Mucosa of descending colon (tissue), 3 donors: ENCODE measurements at places on chromosomes 16 and 17. TPM values are rescaled to one million over a fixed set of nuclear protein-coding genes. Genes with fewer than 3 reads are reported as not detected.
A peak's percentile ranks its signal among the peaks of the same experiment; 100 is the strongest.

- DNase-seq: no peak
Observed at GRCh38 chr17:48878920-48879898, 13.4 kb upstream of the ATP5MC1 start.

- no peak for DNase-seq
Observed at GRCh38 chr16:27618606-27619327, 68.8 kb downstream of the KATNIP start.

- DNase-seq: no peak
Observed at GRCh38 chr16:47254756-47255155, 111.0 kb upstream of the NETO2 start.

DNA sequence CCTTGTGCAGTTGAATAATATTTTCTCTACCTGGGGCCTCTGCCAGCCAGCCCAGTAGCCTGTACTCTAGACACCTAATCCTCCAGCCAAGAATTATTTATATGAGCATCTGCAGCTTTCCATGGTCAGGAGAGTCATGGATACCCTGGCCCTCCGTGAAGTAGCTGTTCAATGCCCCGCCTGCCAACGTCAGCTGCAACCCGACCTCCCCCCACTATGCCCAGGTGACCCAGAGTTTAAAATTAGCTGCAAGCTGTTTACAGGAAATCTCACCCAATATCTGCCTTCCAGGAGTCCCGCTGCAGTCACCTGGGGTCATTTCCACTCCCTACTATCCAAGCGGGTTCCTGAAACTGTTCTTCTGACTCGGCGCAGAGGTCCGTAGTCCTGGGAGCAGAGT lies 12.3 kb downstream of the SDR42E2 start:
- DNase-seq: no peak

GRCh38 chr16:79965718-79966117 lies 365.2 kb upstream of the MAF start:
- DNase-seq: no peak

DNA sequence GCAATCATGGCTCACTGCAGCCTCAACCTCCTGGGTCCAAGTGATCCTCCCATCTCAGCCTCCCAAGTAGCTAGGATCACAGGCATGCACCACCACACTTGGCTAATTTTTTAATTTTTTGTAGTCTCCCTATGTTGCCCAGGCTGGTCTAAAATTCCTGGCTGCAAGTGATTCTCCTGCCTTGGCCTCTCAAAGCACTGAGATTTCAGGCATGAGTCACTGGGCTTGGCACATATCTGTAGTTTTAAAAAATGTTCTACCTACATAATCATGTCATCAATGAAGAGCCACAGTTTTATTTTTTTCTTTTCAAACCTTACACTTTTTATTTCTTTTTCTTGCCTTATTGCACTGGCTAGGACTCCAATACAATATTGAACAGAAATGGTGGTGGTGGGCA lies 33.1 kb upstream of the COL1A1 start:
- no peak for DNase-seq

DNA sequence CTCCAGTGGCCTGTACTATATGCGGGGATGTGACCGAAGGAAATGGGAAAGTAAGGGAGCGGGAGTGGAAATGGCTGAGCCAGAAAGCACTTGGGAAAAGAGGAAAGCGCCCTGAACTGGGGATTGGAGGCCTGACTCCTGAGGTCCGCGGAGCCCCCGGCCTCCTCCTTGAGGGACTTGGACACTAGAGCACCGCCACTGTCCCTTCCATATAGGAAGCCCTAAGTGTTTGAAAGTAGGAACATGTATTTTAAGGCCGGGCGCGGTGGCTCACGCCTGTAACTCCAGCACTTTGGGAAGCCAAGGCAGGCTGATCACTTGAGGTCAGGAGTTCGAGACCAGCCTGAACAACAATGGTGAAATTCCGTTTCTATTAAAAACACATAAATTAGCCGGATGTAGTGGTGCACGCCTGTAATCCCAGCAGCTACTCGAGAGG lies 530 bp upstream of the ZDHHC7 start:
- DNase-seq: no peak

DNA sequence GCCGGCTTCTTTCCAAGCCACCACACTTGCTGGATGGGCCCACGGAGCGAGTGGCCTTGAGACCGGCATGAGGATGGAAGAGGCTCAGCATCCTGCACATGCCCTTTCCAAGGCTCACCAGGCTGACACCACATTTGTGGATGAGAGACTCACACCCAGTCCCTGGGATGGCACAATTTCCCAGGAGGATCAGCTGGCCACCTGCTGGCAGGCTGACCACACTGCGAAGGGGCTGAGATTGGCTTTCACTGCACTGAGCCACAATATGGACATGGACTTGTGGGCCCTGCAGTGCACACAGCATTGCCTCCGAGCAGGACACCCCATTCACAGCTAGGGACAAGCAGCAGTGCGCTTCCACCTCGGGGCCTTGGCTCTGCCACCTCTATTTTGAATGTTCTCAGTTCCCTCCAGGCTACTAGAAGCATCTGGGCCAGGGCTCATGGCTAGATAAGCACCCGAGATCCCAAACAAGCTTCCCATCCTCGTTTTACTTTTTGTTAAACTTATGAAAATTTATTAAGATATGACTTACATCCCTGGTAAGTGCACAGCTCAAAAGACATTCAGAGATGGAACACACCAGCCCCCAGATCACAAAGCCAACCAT lies 25.3 kb upstream of the KSR1 start:
- DNase-seq: no peak

GRCh38 chr16:27152121-27152520 lies 51.2 kb upstream of the KDM8 start:
- DNase-seq: no peak

GRCh38 chr17:752002-752619 lies at the start of gene GEMIN4:
Gene GEMIN4 (minus strand): TSS chr17:752264. CDS start chr17:752142, 122 bp downstream.
- peak; percentile 99 for DNase-seq

DNA sequence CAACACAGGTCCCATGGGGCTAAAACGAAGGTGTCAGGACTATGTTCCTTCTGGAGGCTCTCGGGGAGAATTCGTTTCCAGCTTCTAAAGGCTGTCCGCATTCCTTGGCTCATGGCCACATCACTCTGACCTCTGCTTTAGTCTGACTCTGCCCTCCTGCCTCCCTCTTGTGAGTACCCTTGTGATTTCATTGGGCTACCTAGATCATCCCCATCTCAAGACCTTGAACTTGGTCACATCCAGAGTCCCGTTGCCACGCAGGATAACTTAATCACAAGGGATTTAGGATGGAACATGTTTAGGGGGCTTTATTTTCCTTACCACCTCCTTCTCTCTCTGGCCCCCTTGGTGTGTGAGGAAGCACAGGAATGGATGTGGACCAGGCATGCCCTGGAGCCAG lies 160.9 kb upstream of the PLCG2 start:
- no peak for DNase-seq

GRCh38 chr17:70119983-70120382 lies 45.0 kb downstream of the KCNJ16 start:
- DNase-seq: no peak

DNA sequence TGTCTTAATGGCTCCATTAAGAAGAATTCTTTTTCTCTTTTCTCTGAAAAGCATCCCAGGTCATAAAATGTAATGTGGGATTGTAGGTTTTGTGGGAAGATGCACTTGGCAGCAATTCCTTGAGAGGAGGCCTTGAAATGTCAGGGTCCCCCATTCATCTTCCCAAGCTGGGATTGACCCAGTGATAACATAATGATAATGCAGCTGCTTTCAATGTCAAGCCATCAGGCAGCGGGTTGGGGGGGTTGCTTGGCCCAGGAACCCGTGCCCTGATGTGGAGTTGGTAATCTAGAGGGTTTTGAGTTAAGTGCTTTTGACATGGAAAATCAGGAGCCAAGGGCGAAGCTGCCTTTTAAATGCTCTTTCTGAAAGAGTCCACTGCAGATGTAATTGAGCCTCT lies 484.0 kb downstream of the WWOX start:
- no peak for DNase-seq

DNA sequence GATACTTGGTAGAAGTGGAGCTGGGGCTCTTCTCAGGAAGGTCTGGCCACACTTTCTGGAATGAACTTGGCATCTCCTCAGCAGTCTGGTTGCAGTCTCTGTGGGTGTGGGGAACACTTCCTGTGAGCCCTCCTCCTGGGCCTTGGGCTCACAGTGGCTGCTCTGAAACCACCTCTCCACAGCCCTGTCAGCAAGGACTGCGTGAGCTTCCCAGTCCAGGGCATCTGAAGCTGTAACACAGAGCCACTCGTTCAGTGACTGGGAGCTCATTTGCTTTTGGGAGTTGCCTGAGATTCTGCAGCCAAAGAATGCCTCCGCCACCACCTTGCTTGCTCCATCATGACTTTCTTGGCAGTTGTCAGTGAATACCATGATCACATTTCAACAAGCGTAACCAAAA lies 60.0 kb downstream of the CLEC16A start:
- no peak for DNase-seq

DNA sequence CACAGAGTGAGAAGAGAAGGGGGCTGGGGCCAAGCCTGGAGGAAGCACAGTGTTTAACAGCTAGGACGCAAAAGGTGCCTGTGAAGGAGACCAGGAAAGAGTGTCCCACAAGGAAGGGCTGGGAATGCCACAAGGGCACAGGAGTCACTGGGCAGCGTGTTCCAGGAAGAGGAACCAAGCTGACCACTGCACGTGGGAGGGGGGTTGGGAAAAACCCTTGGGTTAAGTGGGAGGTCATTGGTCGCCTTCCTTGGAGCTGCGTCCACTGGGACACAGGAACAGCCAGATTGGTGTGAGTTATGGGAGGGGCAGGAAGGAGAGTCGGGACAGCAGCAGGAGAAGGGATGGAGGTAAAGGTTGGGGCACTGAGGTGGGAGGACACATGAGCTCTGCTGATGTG lies 12.9 kb downstream of the TTYH2 start:
- no peak for DNase-seq

- DNase-seq: no peak
Observed at GRCh38 chr16:59060207-59060606, 326.1 kb upstream of the GOT2 start.

DNA sequence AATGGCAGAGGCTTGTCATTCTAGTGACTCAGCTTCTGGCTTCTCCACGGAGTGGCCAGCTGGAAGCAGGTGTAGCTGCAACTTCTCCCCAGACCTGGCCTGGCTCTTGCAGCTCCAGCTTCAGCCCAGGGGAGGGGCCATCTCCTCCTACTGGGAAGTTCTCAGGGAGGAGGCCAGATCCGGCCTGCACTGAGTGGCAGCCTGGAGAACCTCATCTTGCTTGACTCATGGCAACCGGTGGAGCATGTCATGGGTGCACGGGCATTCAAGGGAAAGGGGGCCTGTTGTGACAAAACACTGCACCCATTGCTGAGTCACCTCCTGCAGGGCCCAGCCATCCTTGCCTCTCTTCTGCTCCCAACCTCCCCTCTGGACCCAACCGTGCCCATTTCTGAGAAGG lies 273.9 kb upstream of the MAF start:
- DNase-seq: peak; percentile 15

GRCh38 chr17:2485543-2485942 lies 26.1 kb downstream of the METTL16 start:
- DNase-seq: no peak

GRCh38 chr16:5580296-5580695 lies 482.7 kb upstream of the EEF2KMT start:
- DNase-seq: no peak

- no peak for DNase-seq
Observed at GRCh38 chr16:55665511-55665910, 9.7 kb downstream of the SLC6A2 start.

DNA sequence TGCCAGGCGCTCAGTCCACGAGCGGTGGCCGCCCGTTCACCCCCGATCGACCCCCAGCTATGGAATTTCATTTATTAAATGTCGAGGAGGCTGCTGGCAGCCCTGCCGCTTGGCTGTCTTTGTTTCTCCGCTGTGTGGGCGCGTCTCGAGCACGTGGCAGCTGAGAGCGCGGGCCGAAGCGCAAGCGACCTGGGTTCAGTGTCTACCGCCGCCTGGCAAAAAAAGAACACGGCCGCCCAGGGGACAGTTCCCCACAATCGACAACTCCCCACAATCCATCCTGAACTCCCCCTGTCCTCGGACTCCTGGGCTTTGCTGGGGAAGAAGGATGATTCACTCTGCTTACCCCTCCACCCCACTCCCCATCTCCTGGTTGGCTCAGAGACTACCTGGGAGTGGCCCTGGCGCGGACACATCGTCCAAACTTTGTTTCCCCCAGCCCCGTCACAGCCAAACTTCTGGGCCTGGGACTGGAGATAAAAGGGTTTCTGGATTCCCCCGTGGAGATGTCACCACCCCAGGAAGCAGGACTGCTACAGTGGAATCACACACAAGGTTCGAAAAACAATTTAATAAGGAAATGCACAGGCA lies 1.7 kb upstream of the ANKRD13B start:
- DNase-seq: peak; percentile 41

- DNase-seq: peak; percentile 71
Observed at GRCh38 chr17:70563281-70563820, 394.0 kb downstream of the KCNJ2 start.

DNA sequence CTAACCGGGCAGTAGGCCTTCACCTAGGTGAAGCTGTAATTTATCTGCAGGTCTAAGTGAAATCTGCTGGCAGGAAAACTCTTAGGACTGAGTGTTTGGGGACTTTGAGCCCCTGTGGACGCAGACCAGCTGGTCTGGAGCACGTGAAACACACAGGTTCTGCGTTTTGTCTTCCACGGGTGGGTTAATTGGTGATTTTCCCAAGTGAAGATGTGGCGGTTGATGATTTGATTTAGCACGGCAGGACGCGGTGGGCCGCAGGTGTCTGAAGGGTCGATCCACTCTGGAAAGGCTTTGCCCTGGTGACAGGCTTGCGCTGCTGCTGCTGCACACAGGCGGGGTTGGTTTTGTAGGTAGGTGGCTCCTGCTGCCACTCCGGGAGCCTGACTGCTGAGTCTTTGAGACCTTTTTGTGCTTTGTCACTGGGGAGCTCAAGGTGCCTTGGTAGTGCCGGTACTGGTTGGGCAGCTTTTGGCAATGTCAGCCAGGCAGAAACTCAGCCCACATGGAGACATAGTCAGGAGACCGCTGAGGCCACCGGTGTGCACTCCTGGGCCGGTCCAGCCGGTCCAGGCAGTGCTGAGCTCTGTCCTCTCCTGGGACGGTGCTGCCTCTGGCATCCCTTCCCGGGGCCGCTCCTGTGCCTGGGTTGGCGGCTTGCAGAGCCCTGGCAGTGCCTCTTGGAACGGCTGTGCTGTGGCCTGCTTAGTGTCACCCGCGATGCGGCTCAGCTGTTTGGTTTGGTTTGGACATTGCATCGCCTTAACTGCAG lies 2.3 kb downstream of the BAIAP2 start:
- no peak for DNase-seq

GRCh38 chr16:79938575-79938974 lies 338.0 kb upstream of the MAF start:
- DNase-seq: no peak

- DNase-seq: no peak
Observed at GRCh38 chr16:78892951-78893733, 707.4 kb downstream of the MAF start.

GRCh38 chr16:66902648-66903543 lies 15.8 kb downstream of the CDH16 start:
- DNase-seq: no peak

Gene ODAD4
- total RNA-seq: not detected

Gene TLCD1
- 4.8 TPM for total RNA-seq

Gene C16orf54
- 3.4 TPM for total RNA-seq

Gene RHBDL3
- total RNA-seq: 1.3 TPM

Gene SMIM36
- total RNA-seq: not detected

Gene TGFB1I1
- 7.8 TPM for total RNA-seq

Gene BRIP1
- 3.2 TPM for total RNA-seq

Gene TEX19
- total RNA-seq: not detected

Gene INPP5K
- 43.7 TPM for total RNA-seq

Gene CACNG3
- total RNA-seq: not detected

Gene GDPD3
- 75.3 TPM for total RNA-seq

Gene GDPD1
- 4.9 TPM for total RNA-seq

Gene CHST4
- total RNA-seq: not detected
